ENCODE measurements at places on chromosomes 12 and 14.
A peak's percentile ranks its signal among the peaks of the same experiment; 100 is the strongest.

- no peak for DNase-seq
These were observed 92.1 kb downstream of the LRRC74A start for GRCh38 chr14:76918256-76918781.

DNA sequence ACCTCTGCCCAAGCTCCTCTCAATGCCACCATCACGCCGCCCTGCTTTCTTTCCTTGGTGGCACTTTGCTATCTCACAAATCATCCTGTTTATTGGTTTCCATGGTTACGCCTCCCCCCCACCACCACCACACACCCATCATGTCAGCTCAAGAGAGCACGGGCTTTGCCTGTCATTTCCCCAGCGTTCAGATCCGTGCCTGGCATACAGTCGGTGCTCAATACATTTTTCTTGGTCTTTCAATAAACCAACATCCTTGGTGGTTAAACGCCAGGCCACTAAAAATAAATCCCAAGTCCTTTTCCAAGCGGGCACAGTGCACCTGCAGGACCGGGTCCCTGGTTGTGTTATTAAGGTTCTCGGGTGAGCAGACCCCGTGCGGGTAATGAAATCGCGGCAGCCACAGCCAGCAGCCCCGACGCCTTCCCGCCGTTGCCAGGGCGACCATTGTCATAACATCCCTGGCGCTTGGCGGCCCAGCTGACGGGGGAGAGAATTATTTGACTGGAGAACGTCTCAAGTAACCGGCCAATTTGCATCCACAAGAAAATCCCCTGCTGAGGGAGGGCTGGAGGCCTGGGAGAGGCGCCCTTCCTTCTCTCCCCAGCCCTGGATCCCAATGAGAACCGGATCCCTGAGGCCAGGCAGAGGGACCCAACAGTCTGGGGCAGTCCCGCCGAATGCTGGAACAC is 92.9 kb downstream of the KSR2 start:
- DNase-seq: peak; percentile 51

- no peak for DNase-seq
These were observed 30.7 kb downstream of the FOXN3 start for GRCh38 chr14:89386212-89386886.

- DNase-seq: no peak
These were observed 19.6 kb downstream of the ASB2 start for GRCh38 chr14:93956514-93957332.

GRCh38 chr14:105030836-105031396 is 10.0 kb upstream of the CDCA4 start:
- no peak for DNase-seq

- no peak for DNase-seq
These were observed 841.7 kb downstream of the VRK1 start for GRCh38 chr14:97638864-97639263.

DNA sequence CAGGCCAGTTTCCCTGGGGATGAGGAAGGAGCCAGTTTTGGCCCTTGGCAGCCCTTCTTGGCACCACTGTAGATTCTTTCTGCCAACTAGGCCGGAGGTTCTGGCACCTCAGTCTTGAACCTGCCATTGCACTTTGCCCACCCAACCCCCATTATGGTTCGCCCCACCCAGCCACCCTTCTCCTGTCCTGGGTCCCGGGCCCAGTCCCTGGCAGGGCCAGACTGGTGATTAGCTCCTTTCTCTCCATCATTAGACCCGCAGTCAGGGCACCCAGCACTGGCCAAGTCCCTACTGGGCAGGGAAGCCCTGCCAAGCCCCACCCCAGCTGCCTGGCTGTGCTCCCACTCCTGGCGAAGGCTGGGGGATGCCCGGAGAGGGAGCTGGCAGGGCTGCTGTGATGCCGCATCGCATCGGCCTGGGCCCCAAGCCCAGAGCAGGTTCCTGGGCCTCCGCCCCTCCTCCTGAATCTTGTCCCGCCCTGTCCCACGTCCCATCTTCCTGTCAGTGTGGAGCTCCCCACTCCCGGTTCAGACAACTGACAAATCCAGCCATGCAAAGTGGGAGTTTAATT is 9.8 kb downstream of the FAM222A start:
- no peak for DNase-seq

DNA sequence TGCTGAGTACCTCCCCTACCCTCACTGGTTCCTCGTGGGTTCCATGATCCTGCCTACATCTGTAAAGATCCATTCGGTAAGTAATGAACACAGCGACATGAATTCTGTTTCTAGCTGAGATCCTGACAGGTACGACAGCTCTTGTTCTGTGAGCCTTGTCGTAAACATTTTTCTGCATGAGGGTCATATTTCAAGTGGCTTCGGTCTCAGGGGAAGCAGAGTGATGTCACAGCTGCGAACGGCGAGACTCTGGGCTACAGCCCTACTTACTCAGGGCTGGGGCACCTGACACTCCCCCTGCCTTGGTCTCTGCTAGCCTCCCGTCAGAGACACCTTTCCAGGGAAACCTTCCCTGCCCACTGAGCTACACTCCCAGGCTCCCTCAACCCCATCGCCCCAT is 85.8 kb downstream of the RBM19 start:
- no peak for DNase-seq

- no peak for DNase-seq
These were observed 136.7 kb downstream of the AACS start for GRCh38 chr12:125201940-125202339.

GRCh38 chr12:41507286-41507685 is 319.2 kb downstream of the PDZRN4 start:
- DNase-seq: no peak

GRCh38 chr12:100724071-100724470 is 70.5 kb upstream of the ANO4 start:
- no peak for DNase-seq

DNA sequence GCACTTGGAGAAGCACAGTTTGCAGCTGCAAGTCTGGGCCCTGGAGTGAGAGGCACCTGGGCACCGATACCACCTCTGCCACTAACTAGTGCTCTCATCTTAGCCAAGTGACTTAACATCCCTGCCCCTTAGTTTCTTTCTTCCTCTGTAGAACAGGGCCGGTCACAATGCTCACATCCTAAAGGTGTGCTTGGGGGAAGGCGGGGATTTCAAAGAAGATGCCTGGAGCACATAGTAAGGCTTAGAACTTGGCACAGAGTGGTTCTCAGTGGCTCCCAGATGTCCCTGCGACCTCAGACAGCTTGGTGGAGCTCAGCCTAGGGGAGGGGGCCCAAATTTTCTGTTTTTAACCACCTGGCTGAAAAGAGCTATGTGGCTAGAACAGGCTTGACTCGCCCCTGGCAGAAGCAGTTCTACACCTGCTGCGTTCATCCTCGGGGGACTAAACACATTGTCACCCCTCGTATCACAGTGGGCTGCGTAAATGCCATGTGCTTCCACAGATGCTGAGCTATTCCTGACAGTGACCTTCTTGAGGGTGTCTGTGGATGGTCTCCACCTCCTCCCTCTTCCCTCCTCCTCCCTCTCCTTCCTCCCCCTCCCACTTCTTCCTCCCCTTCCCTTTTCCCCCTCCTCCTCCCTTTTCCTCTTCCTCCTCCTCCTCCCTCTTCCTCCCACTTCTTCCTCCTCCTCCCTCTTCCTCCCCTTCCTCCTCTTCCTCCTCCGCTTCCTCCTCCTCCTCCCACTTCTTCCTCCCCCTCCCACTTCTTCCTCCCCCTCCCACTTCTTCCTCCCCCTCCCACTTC is 112.1 kb downstream of the PHETA1 start:
- DNase-seq: no peak

GRCh38 chr14:31897581-31898186 is 179.4 kb upstream of the ARHGAP5 start:
- DNase-seq: no peak

DNA sequence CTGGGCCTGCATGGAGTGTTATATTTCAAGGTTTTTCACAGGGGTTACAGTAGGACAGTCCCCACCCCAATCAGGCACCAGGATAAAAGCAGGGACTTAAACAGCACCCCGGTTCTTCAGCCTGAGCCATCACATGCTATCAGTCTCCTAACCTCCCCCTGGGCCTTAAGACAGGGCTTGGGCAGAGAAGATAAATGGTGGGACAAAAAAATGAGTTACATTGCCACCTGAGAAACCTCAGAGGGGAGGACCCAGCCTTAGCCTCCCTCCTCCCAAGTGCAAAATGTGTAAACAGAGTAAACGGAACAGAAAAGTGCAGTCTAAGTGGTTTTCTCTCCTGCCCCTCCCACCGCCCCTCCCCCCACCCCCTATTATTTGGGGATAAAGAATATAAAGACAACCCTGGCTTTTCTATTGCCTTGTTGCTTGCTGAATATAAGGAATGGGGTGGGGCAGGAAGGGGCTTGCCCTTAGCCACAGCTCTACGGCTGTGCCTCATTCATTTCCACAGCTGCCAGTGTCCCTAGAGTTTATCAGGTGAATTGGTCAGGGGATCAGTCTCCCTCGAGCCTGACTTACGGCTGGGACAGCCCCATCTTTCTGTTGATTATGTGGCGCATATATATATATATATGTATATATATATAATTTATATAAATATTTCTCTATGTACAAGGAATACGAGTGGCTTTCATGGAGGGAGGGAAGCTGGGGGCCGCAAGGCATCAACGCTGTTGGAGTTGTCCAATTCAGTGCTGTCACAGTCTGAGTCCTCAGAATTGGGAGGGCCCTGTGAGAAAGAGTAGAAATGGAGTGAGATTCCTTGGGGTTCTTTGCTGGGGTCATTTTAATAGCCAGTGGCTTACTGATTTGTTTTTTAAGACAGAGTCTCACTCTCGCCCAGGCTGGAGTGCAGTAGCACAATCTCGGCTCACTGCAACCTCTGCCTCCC is 18.5 kb downstream of the MAP3K12 start:
- DNase-seq: peak; percentile 35

- DNase-seq: no peak
These were observed 3.6 kb downstream of the YBX3 start for GRCh38 chr12:10719482-10719881.

GRCh38 chr12:65895759-65896656 is 71.7 kb downstream of the HMGA2 start:
- DNase-seq: no peak

GRCh38 chr12:120651821-120652220 is 11.4 kb downstream of the CABP1 start:
- DNase-seq: no peak

GRCh38 chr14:68586896-68587751 is 205.7 kb downstream of the ZFP36L1 start:
- no peak for DNase-seq

DNA sequence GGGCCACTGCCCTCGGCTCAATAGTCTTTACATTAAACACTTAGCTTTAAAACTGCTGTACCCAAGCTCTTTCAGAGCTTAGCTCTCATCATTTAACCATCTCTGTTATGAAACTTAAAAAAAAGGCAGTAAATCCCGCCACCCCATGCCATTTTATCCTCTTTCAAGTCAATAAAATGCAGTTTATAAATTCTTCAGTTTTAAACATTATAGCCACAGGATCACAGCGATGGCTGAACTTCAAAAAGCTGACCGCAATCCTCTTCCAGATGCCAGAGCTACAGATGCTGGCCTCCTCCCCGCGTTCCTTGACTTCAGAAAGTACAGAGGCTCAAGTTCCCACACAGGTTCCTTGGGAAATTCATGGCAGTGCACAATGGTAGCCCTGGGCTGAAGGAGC is 4.2 kb downstream of the OR10G3 start:
- no peak for DNase-seq

GRCh38 chr12:92208613-92209121 is 63.0 kb upstream of the BTG1 start:
- peak; percentile 19 for DNase-seq

- peak; percentile 2 for DNase-seq
These were observed 285.6 kb upstream of the FKBP4 start for GRCh38 chr12:2509137-2509536.

DNA sequence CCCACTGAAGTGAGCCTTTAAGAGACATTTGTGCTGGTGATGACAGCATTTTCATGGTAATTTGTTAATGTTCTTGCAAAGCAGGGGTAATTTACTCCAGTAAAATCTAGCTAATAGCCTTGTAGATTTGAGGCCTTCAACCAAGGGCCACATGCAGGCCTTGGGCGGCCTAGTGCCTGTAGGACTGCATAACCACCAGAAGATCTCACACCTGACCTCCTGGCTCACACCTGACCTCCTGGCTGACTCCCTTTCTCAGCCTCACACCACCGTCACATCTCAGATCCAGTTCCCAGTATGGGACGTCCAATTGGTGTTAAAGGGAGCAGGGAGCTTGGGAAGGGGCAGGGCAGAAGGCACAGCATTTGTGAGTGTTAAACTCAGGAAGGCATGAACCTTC is 26.9 kb downstream of the C12orf42 start:
- DNase-seq: no peak

- DNase-seq: no peak
These were observed 74.9 kb downstream of the VWF start for GRCh38 chr12:6049587-6049986.

DNA sequence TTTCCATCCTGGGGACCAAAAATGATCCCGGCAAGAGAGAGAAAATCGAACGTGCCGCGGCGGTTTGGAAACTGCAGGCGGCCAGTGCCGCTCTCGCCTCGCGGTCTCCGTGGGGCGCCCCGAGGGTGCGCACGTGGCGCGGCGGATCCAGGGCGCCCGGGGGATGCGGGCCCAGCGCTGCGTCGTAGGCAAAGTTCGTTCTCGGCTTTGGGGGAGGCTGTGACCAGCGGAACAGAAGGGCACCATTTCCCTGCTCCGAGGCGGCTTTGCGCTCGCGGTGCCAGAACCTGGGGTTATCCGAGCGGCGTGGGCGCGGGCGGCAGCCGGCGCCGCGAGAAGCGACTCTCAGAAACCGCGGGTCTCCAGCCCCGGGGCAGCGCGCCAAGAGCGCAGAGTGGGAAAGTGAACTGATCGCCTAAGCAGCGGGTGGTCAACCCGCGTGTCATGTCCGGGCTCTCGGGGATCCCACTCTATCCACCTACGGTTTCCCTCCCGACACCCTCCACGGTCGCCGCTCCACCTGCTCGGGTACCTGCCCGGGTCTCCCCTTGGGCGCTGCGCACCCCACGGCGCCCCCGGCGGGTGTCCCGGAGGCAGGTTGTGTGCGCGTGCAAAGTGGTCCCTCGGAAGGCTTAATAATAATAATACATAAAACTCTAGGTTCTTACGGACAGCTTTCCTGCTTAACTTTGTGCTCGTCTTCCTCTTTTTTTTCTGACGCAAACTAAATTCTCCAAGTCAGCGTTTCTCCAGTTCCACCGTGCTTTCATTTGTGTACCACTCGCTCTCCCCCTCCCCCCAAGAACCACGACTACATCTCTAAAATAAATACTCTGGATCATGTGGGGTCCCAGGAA is 1.2 kb downstream of the ESRRB start:
- DNase-seq: no peak

Measured in ELR (cell line).